Osteocyte (in vitro differentiated cells): ENCODE measurements at places on chromosomes 6 and 20.
A peak's percentile ranks its signal among the peaks of the same experiment; 100 is the strongest.

GRCh38 chr20:41293269-41294037 lies 24.1 kb downstream of the ZHX3 start:
- DNase-seq, result no peak

GRCh38 chr20:4585104-4585753 lies 136.5 kb upstream of the PRND start:
- no peak for DNase-seq

DNA sequence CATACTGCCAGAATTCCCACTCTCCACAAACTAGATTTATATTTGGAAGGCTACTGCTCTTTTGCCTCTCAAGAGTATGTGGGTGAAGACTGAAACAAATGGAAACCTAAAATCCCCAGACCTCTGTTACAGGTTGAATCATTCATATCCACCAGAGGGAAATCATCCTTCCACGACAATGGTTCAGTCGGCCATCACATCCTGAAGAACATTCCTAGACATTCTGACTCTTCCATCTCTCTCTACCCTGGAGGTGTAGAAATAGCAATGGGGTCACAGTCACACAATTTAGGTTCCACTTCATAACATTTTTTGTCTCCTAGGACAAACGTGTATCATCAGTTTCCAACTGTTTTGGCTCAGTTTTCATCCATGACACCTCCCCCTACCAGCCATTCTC lies 8.6 kb downstream of the GPX5 start:
- DNase-seq, result no peak

DNA sequence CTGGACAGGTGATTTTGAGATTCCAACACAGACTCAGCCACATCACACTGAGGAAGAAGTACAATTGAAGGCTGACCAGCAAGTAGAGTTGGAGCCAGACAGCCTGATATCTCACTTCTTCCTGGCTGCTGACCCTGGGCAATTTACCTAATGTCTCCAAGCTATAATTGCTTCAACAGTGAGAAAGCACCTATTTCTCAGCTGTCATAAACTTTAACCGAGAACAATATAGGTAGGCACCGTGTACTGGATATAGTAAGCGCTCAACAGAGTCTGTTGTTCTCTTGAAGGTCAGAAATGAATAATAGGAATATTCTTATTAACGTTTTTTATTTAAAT lies 28.3 kb downstream of the STX7 start:
- DNase-seq, result no peak

- no peak for DNase-seq
Measured at GRCh38 chr20:33474097-33474873, 15.6 kb upstream of the CBFA2T2 start.

DNA sequence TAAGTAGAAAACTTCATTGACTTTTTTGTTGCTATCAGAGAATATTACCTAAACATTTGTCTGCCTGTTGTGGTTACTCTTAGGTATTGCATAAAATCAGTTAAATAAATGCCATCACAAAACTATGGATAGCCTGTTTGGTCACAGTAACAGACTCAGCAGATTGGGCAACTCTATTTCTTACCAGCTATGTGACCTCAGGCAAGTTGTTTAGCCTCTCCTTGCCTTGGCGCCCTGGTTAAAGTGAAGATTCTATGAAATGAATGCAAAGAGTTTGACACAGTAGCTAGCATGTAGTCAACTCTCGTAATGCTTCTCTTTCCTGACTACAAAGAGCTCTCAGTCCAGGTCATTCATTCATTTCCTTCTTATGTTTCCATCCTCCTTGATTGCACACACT lies 82.5 kb upstream of the ID4 start:
- DNase-seq, result no peak

DNA sequence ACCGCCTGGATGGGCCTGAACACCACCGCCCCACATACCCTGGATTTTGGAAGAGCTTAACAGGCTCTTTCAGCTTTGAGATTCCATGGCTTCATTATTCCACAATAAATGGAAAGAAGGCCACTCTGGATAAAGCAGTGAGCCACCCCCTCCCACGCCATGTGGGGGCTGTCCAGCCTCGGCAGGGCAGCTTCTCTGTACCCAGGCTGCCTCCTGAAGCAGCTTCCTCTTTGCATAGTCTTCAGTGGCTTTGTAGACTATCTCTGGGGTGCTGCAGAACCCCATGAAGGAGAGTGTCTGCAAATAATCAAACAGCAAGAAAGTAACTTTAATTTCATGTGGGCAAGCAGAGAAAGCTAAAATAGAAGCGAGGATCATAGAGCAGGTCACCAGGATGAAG lies 96.6 kb upstream of the NXT1 start:
- peak; percentile 36 for DNase-seq

DNA sequence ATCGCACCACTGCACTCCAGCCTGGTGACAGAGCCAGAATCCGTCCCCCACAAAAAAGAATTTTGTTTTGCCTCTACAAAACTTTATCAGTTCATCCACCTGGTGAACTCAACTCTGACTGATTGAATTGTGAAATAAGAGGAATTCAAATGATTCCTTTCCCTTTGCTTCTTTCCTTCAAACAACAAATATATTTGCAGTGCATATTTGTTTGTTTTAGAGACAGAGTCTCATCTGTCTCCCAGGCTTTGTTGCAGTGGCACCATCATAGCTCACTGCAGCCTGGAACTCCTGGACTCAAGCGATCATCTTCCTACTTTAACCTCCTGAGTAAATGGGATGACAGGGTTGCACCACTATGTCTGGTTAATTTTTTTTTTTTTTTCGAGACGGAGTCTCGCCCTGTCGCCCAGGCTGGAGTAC lies 23.2 kb upstream of the PIM1 start:
- DNase-seq, result no peak

- DNase-seq, result no peak
Measured at GRCh38 chr6:90135667-90136066, 161.0 kb downstream of the BACH2 start.

- DNase-seq, result no peak
Measured at GRCh38 chr20:11459090-11459890, 458.4 kb upstream of the BTBD3 start.

GRCh38 chr6:75308250-75308988 lies 23.8 kb upstream of the TMEM30A start:
- DNase-seq, result no peak

DNA sequence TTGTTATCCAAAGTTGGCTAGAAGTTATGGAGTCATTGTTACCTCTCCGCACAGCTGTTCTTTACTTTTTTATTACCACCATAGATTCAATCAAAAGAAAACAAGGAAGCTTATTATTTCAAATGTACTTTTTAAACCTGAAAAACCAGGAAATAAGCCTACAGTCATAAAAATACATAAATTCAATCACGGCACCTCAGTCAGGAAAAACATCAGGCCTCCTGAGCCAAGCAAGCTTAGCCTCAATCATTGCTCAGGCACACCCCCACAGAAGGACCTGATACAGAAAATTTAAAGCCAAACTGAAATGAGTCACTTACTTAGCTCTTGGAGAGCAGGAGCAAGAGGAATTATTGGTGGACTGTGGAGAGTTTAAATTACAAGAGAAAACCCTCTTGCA lies 44.3 kb downstream of the MARCKS start:
- no peak for DNase-seq

- DNase-seq, result no peak
Measured at GRCh38 chr6:152502421-152503188, 134.6 kb downstream of the SYNE1 start.

DNA sequence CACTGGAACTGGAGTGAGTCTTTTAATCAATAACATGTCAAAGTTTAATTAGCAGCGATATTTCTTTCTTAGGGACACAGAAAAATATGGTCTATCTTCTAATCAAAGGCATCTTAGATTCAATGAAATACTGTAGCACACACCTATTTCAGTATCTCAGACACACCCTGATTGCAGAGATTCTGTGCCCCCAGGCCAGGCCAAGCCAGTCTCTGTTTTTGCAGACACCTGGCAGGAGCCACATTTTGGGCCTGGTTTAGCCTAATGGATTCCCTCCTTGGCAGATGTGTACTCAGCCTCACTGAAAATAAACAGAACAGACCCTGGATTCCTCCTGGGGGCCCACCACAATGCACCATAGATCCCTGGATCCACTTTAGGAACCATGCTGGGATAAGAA lies 74.8 kb downstream of the LRFN2 start:
- no peak for DNase-seq
